ENCODE measurements at places on chromosomes 7 and 10.

GRCh38 chr7:40474790-40475680, 340.2 kb downstream of the SUGCT start:
- no peak for DNase-seq

GRCh38 chr10:127996586-127996985, 89.7 kb downstream of the PTPRE start:
- no peak for DNase-seq

GRCh38 chr7:40354711-40355110, 219.9 kb downstream of the SUGCT start:
- no peak for DNase-seq

- DNase-seq, result no peak
Measured at GRCh38 chr7:84009051-84009450, 185.5 kb downstream of the SEMA3A start.

GRCh38 chr7:39005461-39005860, 27.8 kb downstream of the POU6F2 start:
- no peak for DNase-seq

DNA sequence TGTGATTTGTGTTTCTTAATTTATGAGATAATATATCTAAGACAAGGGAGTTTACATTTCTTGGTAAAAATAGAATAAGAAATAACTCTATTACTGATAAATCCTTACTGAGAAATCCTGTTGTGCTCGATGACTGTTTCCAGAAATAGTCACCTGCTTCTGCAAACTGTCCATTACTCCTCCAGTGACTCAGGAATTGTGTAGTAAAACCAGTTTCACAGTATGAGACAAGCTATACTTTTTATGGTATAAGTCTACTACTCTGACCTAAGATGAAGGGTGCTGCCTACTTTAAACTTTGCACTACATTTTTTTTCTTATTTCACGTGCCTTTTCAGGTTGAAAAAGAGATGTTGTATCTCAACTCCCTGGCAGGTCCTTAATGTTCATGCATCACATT, 6.8 kb upstream of the ANKRD22 start:
- DNase-seq, result no peak

DNA sequence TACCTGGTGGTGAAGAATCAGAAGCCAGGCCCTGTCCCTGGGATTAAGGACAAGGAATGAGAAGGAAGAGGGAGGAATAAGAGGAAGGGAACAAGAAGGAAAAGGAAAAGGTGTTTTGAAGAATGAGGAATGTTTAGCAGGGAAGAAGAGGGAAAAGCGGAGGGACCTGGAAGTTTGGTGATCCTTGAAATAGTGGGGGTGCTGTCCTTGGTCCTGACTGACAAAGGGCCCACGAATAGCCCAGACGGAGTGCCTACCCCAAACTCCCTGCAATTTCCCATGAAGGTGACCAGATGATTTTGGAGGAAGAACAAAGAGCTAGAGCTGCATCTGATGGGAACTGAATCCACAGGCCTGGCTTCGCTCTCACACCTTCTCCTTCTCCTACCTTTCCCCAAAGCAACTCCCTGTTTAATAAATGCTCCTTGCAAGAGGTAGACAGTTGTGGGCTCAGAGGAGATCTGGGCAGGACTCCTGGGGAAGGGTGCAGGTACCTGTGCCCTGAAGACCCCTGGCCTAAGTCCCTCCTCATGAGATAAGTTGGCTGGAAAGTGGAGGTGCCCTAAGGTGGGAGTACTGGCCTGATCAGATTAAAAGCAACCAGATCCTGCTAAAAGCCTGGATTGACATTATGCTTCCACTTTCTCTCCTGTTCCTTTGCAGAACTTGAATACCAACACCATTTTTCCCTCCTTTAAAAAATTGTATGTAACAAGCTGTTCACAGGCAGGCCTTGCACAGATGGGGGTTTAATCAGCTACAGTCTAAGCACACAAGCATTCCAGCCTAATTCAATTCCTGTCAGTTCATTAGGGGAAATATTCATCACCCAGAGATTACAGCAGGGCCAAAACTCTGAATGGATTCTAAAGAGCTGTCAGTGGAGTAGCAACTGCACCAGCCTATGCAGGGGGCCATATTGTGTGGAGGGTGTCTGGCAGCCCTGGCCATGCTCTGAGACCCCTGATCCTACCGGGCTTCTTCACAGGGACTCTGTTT, 19.4 kb downstream of the KAZALD1 start:
- no peak for DNase-seq

GRCh38 chr10:11930312-11930978, 107.3 kb downstream of the PROSER2 start:
- DNase-seq, result no peak

DNA sequence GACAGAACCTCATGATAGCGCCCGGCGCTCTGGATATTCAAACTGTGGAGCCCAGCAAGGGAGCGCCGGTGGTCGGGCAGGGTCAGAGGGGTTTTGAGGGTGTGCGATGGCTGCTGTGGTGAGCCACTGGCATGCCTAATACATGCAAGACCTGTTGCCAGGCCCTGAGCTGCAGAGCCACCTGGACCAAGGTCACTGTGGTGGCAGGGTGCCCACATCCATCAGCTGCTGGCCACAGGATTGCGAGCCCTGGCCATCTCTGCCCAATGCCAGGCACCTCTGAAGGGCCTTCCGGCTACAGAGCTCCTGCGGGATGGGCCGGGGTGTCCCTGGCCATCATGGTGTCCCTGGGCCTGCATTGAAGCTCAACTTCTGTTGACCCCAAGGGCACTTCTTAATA, 123.0 kb upstream of the TNRC18 start:
- no peak for DNase-seq

- no peak for DNase-seq
Measured at GRCh38 chr10:11528286-11528685, 83.2 kb downstream of the USP6NL start.

GRCh38 chr7:27101171-27101956, 1.1 kb downstream of the HOXA2 start:
- DNase-seq, result no peak

GRCh38 chr10:3217301-3217700, 44.7 kb upstream of the PITRM1 start:
- no peak for DNase-seq

- no peak for DNase-seq
Measured at GRCh38 chr7:51239691-51240090, 76.9 kb downstream of the COBL start.

- DNase-seq, result no peak
Measured at GRCh38 chr7:135236727-135237126, 3.1 kb downstream of the STRA8 start.

GRCh38 chr7:42152329-42153205, 84.4 kb downstream of the GLI3 start:
- no peak for DNase-seq

GRCh38 chr10:19811540-19811939, 4.7 kb upstream of the PLXDC2 start:
- no peak for DNase-seq

GRCh38 chr7:118013252-118014010, 140.2 kb upstream of the CTTNBP2 start:
- no peak for DNase-seq

GRCh38 chr10:88127269-88127668, 263.8 kb downstream of the PTEN start:
- DNase-seq, result no peak

GRCh38 chr7:143041346-143041745, 10.8 kb upstream of the OR6V1 start:
- DNase-seq, result no peak

DNA sequence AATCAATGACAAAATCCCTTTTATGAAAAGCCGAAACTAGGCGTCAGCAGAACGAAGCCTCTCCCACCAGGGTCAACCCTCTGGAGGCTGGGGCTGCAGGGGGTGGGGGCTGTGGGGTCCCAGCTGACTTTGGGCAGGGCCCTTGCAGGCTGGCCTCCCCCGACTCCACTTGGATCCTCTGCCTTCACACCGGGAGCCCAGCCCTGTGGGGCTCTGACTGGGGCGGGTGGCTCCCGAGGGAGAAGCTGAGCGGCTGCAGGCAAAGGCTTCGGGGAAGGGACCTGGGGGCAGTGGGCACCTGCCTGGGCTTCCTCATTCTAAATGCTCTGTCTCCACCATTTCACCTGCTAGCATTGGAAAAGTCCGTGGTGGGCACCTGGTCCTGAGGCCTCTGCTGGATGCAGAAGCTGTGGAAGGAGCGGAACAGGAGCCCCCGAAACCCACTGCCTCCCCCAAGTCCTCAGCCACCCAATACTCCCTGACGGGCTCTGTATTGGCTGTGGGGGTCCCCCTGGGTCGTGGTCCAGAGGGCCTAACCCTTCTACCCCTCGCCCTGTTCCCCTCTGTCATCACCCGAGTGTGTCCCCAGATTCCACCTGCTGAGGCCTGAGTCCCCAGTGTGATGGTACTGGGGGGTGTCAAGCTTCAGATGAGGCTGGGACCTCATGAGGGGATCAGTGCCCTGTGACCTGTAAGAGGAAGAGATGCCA, 108.6 kb downstream of the DNAJB6 start:
- DNase-seq, result no peak

- no peak for DNase-seq
Measured at GRCh38 chr7:138982204-138982623, 1.0 kb upstream of the KIAA1549 start.

DNA sequence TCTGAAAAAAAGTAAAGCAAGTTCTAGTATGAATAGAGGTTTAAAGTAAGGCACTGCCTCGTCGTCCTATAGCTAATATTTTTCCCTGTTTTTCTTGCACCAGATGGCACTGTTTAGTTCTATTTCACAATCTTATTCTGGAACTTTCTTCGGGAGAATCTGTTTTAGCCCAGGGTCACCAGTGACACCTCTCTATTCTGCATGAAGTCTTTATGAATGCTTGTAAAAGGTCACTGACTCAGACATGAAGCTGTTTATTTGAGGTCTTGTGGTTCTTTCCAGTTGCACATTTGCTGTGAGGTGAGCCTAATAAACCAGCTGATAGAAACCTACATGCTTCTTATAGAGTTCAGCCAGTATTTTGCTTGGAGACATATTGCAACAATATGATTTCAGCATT, 444.3 kb downstream of the AUTS2 start:
- DNase-seq, result no peak

DNA sequence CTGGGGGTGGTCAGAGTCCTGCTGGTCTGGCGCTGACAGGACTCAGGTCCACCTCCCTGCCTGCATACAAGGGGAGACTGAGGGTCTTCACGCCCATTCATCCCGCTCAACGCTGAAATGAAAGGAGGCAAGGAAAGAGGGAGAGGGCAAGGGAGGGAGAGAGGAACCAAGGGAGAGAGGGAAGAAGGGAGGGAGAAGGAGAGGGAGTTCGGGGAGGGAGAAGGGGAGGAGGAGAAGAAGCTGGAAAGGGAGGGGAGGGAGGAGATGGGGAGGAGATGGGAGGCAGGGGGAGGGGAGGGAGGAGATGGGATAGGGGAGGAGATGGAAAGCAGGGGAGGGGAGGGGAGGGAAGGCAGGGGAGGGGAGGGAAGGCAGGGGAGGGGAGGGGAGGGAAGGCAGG, 69.4 kb upstream of the INPP5A start:
- no peak for DNase-seq

GRCh38 chr7:1513657-1514095, 9.5 kb upstream of the INTS1 start:
- no peak for DNase-seq

- no peak for DNase-seq
Measured at GRCh38 chr10:79336739-79337138, 10.5 kb upstream of the PPIF start.

- no peak for DNase-seq
Measured at GRCh38 chr10:110650265-110650668, 6.1 kb downstream of the RBM20 start.

- no peak for DNase-seq
Measured at GRCh38 chr10:6926971-6927370, 346.9 kb upstream of the PRKCQ start.

GRCh38 chr7:55534262-55534915, 37.9 kb downstream of the VOPP1 start:
- DNase-seq, result no peak

GRCh38 chr10:58641095-58641531, 128.4 kb downstream of the BICC1 start:
- DNase-seq, result no peak

GRCh38 chr10:119896937-119897770, 4.6 kb downstream of the SEC23IP start:
- DNase-seq, result peak; percentile 32

- DNase-seq, result no peak
Measured at GRCh38 chr10:95408148-95408960, 117.6 kb upstream of the PDLIM1 start.

Measured in retinal pigment epithelial cell (primary cell).